AML-193 (cell line): ENCODE measurements at places on chromosomes 5 and 9.

GRCh38 chr5:33894566-33894965, 2.8 kb upstream of the ADAMTS12 start:
- DNase-seq, result no peak

- DNase-seq, result no peak
These were observed 145.4 kb downstream of the MAPKAP1 start for GRCh38 chr9:125561509-125562148.

DNA sequence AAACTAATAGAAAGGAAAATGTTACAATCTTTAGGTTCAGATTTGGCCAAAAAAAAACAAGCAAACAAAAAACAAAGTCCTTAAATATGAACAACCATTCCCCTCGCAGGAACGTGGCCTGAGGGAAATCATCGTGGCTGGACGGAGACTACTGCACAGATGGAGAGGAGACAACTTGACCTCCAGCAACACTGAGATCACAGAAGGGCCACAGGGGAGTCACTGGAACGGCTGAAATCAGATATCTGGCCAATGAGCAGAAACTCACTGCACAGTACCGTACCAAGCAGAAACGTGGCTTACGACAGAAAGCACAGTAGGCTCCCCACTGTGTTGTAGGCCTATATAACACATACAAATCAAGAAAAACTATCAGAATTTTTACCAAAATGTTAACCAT, 27.7 kb downstream of the CAMSAP1 start:
- no peak for DNase-seq

DNA sequence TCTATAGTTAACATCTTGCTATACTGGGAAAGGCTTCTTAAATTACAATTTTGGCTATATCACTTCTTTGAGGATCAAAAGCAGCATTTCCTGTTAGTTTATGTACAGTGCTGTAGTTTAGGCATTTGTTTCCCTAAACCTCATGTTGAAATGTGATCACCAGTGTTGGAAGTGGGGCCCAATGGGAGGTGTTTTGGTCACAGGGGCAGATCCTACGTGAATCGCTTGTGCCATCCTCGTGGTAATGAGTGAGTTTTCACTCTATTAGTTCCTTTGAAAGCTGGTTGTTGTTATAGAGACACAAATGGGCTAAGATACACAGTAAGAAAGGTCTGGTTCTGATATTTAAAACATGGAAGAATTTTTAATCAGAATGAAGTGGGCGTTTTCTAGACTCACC, 5.8 kb downstream of the ACTL7A start:
- DNase-seq, result no peak

DNA sequence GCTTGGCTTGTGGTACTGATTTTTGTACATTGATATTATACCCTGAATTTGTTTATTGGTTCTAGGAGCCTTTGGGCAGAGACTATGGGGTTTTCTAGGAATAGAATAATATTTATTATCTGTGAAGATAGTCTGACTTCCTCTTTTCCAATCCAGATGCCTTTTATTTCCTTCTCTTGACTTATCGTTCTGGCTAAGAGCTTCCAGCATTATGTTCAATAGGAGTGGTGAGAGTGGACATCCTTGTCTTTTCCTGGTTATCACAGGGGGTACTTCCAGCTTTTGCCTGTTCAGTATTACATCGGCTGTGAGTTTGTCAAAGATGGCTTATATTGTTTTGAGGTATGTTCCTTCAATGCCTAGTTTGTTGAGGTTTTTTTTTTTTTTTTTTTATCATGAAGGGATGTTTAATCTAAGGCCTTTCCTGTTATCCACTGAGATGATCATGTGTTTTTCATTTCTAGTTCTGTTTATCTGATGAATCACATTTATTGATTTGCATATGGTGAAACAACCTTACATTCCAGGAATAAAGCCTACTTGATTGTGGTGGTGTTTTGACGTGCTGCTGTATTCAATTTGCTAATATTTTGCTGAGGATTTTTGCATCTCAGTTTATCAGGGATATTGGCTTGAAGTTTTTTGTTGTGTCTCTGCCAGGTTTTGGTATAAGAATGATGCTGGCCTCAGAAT, 77.5 kb downstream of the CERT1 start:
- no peak for DNase-seq

GRCh38 chr9:100714372-100715099, 136.7 kb downstream of the CAVIN4 start:
- peak; percentile 12 for DNase-seq

DNA sequence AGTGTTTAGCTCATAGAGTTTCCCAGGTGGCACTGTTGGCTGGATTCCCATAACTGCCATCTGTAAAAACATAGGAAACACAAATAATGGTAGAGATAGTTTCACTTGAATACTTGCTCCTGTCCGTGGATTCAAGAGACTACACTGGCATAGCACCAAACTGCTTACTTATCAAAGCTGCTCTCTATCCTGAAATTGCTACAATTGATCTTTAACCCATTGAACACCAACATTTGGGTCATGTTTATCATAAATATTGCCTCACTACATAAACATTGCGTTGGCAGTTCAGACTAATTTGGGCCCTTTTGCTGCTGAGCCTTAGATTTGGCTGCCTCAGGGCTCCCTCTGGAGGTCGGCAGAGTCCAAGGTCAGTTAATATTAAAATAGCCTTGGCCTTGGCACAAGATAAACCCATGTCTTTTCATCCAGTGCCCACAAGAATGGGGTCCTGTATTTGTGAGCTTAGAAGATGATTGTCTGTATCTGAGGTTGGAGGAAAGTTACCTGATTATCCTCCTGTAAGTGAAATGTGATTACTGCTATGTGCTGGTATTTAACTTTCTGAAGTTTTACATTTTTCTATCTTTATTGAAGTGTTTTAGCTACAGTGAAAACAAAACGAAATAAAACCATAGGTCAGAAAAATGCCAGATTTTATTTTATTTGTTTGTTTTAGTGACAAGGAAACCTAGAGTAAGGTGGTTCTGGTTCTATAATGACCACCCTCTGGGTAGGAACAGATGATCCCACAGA, 4.0 kb upstream of the RANBP3L start:
- DNase-seq, result peak; percentile 50

- DNase-seq, result no peak
These were observed 170.1 kb downstream of the ADAMTS12 start for GRCh38 chr5:33721491-33722200.

- DNase-seq, result no peak
These were observed 135.0 kb upstream of the DAP start for GRCh38 chr5:10896016-10896415.

- no peak for DNase-seq
These were observed 220.6 kb upstream of the EDIL3 start for GRCh38 chr5:84605241-84605640.

- DNase-seq, result no peak
These were observed 459.9 kb upstream of the NMUR2 start for GRCh38 chr5:152864991-152865390.

GRCh38 chr9:18014556-18014955, 435.7 kb downstream of the SH3GL2 start:
- no peak for DNase-seq

DNA sequence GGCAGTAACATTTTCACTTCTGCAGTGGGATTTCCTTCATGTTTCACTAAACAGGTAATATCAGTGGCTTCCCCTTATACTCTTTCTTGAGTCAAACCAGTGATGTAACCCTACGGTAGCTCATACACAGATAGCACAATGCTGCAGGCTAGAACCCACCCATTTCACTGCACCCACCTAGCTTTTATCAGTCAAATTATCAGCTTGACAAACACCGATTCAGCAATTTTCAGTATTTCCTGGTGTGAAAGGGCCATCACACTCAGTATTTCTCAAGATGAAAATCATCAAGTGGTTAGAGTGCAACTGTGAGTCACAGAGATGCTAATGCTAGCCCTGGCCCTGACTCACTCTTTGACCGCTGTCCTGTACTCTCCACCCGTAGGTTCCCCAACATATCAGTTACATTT, 242.3 kb upstream of the PTGER4 start:
- DNase-seq, result peak; percentile 60

DNA sequence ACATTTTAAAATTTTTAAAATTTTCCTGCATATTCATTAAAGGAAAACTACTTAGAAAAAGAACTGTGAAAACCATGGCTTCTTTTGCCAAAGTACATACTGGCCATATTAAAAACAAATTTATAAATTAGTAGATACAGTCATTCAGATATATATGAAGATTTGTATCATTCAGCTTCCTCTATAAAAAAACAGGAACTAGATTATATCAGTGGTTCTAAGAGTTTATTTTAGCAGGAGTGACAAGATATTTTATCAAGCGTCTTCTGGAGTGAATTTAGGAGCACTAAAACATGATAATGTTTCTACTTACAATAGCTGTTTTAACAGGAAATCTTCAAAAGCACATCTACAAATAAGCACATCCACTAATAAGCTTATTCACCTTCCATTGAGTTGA, 171.4 kb downstream of the RAPGEF6 start:
- peak; percentile 17 for DNase-seq

DNA sequence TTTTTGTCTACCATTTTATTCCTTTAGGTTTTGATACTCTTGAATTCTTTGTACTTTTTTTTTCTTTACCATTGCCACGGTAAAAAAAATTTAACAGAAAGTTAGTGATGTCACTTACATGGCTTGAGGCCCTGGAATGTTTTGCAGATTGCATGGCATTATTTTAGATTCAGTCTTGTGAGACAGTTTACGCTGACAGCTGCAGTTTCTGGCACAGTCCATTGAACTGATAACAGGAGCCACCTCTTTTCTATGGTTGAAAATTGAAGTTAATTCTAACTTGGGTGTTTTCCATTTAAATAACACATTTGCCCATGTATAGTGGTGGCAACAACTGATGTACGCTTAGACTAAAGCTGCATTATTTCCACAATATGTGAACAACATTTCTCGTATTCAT, 1028.5 kb downstream of the CDH18 start:
- DNase-seq, result no peak

DNA sequence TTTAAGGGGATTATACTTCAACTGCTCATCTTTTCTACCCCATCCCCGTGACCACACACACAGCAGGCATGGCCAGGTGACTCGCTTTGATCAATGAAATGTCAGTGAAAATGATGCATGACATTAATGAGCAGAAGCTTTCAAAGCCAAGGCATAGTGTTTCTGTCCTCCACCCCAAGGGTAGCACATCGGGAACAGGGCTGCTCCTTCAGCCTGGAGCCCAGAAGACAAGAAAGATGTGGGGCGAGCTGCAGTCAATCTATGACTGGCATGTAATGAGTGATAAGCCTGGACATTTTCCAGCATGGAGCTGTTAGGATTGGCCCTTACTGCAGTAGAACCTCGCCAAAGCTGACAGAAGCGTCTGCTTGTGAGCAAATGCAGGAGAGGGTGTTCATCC, 122.6 kb upstream of the IRX2 start:
- DNase-seq, result no peak

DNA sequence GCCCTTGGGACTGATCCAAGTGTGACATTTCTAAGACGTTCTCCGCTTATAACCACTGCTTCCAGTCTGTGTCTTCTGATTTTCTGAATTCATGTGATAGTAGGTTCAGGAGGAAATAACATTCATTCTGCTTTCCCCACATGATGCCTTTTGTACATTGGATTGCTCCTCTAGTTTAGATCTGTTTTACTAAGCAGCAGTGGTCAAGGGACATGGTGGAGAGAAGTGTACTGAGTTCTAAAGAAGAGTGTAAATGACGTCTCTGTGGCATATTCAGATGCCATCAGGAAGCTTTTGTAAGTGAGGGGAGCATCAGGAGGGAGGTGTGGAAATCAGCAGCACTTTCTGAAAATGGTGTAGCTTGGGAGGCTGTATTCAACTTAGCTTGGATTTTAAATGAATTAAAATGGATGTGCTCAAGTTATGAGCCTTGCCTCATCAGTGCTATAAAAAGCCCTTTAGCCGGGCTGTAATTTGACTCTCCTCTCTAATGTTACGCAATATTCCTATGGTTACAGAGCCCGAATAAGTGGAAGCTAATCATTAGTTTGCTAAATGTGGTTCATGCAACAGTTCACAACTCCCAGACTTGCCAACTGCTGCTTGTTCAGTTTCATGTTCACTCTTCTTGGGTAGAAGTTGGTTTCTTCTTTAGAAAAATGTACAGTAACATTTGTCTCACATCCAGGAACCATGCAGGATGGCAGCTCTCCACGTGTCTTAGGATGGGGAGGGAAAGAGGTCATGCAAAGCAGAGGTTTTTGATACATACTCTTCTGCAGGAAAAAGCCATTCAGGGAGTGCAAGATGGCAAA, 281.3 kb downstream of the ARHGAP26 start:
- peak; percentile 86 for DNase-seq

- no peak for DNase-seq
These were observed 16.9 kb downstream of the PDGFRB start for GRCh38 chr5:150138551-150139265.

DNA sequence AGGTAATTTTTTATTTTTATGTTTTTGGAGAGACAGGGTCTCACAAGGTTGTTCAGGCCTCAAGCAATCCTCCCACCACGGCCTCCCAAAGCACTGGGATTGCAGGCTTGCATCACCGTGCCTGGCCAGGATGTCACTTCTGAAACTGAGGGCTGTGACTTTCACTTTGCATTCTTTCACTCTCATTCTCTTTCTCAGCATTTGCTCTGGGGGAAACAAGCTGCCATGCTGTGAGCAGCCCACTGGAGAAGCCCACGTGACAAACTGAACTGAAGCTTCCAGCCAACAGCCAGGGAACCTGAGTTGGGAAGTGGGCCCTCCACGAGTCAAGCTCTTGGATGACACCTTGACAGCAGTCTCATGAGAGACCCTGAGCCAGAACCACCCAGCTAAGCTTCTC, 109.4 kb downstream of the C5orf15 start:
- DNase-seq, result no peak

- no peak for DNase-seq
These were observed 78.1 kb downstream of the RAPGEF1 start for GRCh38 chr9:131661568-131662288.

- DNase-seq, result no peak
These were observed 8.4 kb upstream of the JMY start for GRCh38 chr5:79227484-79228025.

GRCh38 chr9:126069400-126069955, 257.2 kb upstream of the MVB12B start:
- no peak for DNase-seq

DNA sequence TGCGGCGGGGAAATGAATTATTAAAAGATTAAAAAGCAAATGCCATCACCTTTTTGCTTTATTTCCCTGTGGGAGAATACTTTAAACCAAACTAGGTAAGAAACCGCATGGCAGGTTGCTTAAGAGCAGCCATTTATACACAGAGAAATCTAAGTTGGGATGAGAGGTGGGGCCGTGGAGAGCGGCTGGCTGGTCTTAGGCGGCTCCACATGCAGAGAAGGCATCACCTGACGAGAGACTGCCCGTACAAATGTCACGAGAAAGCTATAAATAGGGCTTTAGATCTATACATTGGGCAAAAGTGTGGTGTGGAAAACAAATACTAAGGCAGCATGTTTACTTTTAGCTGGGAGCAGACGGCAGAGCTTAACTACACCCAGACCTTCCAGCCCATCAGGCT, 39.4 kb downstream of the MED27 start:
- DNase-seq, result no peak

DNA sequence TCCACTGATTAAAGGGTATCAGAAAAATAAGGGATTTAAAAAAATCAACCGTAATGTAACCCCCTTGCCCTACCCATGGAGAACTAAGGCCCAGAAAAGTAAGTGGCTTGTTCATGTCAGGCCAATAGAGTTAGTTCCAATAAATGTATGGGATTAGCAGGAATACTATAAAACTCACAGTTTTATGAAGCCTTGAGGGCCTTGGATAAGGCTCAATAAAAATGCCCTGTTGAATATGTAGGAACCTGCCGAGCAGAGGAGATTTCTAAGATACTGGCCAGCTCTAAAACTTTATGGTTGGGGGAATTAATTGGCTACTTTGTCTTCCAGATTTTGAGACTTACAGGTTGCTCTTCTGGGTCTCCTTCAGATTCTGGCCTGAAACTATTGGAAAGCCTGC, 231.0 kb downstream of the GLIS3 start:
- DNase-seq, result no peak

- DNase-seq, result no peak
These were observed 6.4 kb downstream of the TLX3 start for GRCh38 chr5:171315386-171315891.
